ENCODE measurements at places on chromosomes 3 and 15.
A peak's percentile ranks its signal among the peaks of the same experiment; 100 is the strongest.

DNA sequence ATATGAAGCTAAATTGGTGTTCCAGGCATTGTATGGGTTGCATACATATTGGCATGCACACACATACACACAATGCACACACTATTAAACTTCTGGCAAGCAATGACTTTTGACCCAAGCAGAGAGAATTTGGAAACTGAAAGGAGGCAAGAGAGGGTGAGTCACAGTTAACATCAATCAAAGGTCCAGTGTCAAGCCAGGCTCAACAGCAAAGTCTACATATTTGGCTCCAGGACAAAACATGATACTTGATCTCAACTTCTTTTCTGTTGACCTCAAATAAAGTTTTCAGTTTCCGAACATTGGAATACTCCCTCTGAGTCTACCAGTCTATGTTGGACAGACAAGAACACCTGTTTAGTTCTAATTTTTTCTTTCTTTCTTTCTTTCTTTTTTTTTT is 28.3 kb downstream of the IL12A start:
- DNase-seq: no peak

- DNase-seq: no peak
Measured at GRCh38 chr15:89837134-89837829, 22.6 kb upstream of the ANPEP start.

GRCh38 chr3:114408736-114409670 is 115.2 kb downstream of the TIGIT start:
- DNase-seq: no peak

DNA sequence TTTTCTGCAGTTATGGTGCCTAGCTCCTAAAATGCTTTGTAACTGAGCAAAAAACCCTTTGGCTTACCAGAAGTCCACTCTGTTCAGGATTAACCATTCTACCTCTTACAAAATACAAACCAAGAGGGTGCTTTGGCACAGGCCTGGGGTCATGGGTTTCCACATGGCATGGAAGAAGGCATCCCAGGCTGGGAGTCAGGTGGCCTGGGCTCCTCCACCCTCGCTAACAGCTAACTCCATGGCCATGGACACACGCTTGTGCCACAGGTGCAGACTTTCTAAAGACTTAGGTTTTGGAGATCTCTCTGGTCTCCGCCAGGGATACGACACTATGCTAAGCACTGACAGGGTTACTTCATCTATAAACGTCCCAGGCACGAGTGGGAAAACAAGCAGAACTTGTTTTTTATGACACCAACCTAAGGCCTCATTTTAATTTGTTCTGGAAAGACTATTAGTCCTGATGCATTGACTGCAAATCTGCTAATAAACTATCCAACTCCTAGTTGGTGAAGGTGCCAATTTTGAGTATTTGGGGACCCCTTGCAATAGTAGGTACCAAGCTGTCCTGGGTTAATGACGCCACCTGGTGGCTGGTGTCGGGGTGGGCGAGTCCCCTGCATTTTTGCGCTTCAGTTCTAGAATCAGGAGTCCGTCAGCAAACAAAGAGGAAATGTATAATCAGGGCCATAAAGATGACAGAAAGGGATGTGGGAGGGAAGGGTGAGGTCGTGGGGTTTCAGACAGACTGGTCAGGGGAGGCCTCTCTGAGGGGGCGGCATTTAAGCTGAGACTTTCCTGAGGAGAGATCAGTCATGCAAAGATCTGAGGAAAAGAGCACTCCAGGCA is 10.3 kb upstream of the ALDH1A3 start:
- DNase-seq: no peak

DNA sequence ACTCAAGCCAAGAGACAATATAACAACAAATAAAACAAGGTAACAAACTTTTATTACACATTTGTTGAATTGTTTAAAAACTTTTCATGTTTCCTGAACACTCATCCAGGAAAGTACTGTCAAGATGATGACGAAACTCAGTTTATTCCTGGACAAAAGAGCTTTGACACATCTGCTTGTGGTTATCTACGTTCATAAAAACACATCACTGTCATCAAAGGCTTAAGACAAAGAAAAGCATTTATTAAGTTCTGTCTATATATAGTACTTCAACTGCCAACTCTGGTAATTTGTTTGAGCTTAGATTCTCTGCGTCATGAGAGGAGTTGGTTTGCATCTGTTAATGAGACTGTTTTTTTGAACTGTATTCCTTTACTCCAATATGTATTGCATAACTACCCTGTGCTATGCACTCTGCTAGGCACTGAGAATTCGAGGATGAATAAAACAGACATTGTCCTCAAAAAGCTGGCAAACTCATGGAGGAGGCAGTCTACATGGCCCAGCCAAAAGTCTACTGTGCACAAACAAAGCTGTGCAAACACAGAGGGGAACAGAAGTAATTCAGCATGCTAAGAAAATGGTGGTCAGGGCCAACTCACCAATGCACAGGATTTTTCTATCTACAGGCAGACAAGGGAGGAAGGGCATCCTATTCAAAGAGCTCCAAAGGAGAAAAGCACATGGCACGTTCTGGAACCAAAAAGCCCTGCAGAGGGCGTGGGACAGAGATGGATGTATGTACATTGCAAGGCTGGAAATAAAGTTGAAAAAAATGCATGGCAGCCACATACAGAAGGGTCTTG is 21.5 kb downstream of the PLD1 start:
- no peak for DNase-seq

DNA sequence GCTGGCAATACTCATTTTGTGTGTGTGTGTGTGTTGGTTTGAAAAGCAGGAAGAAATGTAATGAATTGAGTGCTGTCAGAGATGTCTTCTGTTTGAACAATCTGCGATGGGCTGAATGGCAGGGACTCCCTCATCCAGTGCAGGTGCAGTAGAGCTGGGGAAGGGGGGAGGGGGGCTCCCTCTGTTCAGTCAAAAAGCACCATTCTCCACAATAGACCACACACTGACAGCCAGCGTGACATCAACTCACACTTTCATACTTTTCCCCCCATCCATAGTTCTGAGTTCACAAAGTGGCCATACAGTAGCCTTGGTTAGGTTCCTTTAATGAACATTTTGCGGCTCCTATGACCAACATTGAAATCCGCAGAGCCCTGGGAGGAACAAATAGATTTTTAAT is 10.4 kb downstream of the SOX2 start:
- DNase-seq: peak; percentile 64

DNA sequence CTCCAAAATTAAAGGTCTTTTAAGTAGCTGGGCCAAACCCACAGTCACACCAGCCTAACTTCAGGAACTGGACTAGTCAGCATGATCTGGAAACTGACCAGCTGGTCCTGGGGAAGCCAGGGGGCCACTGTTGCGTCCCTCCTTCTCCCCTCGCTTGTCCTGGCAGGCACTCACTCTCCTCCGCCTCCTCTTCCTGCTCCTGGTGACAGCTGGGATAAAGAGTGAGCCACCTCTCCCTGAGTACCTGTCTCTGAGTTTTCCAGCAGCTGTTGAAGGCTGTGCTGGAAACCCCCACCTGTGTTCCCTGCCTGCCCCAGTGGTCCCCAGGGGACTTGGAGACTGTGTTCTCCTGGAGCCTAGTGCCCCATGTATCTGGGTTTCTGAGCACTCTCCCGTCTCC is 56.0 kb downstream of the FGD5 start:
- DNase-seq: no peak

DNA sequence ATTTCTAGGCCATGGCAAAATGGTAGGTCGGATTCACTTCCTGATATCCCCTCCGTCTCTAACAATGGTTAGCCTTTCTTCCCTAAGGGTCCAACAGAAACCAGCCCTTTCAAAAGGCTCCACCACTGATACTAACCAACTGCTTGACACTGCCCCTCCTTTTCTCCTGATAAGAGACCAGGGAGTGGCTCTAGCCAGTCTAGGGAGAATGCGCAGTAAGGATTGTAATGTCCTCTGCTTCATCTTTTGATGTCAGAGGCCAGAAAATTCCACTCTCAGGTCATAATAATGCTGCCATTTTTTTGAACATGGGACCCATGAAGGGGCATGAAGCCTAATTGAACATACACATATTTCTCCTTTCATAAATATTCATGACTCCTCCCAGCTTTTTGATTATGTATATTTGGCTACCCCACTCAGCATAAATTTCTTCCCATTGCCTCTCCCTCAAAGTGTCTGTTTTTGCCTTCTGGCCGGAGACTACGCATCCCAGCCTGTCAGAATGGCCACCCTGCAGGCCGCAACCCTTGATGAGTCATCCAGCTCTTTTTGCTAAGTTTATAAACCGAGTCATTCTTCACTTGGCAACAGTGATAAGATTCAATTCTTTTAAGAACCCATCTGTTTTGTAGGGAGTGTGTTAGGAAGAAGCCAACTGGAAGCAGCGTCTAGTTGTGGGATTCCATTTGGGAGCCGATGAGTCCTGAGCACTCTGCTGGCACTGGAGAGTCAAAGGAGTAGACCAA is 189.0 kb upstream of the MCTP2 start:
- no peak for DNase-seq

GRCh38 chr15:100250176-100250800 is 91.5 kb downstream of the ADAMTS17 start:
- DNase-seq: no peak

DNA sequence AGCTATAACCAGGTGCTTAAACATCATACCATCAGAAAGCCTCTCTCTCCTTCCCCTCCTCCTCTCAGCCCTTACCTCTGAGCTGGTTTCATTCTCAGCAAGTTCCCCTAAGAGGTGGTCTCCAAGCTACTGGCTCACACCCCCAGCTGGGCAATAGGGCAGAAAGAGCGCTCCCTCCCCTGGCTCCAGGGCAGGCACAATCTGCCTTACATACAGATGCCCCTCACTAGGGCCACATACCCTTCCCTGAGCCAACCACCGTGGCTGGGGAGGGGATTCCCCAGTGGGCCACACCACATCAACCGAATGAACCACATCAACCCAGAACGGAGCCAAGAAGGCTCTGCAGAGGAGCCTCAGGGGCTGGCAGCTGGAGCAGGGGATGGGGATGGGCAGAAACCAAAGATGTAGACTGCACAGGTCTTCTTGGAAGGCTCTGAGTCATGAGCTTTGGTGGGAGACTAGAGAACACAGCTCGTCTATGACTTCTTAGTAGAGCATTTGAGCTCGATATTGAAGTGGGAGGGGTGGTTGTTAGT is 4.6 kb upstream of the FBLN2 start:
- DNase-seq: no peak

- no peak for DNase-seq
Measured at GRCh38 chr15:36784098-36784670, 204.8 kb downstream of the CDIN1 start.

DNA sequence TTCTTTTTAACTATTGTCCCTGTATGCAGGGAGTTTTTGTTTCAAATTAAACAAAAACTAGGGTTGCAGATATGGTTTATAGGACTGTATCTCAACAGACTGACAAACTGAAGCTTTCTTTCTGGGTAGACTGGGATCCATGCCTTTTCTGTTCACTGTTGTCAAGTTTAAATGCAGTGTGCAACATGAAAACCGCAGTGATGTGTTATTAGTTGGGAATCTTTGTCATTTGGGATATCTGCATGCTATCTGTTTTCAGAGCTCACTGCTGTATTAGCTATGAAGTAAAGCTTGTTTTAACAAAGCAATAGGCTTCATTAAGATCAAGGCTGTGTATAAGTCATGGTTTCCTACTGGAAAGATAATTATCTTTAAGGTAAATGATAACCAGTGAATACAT is 21.4 kb upstream of the MCF2L2 start:
- no peak for DNase-seq

- no peak for DNase-seq
Measured at GRCh38 chr15:74303741-74304309, 63.6 kb downstream of the CYP11A1 start.

DNA sequence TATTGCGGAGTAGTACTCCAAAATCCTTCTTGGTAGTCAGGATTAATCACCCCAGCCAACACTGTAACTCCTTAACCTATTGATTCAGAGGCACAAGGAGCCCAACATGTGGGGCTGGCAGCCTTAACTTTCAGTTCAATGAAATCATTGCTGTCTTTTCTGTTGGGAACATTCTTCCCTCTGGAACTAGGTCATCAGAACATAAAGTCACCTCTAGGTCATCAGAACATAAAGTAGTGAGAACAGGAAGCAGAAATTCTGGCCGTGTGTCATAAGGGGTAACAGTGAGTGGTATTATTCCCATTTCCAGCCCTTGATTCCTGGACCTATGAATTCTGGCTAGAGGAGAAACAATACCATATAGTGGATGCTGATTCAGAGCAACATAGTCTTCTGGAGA is 71.5 kb upstream of the TNIK start:
- no peak for DNase-seq

DNA sequence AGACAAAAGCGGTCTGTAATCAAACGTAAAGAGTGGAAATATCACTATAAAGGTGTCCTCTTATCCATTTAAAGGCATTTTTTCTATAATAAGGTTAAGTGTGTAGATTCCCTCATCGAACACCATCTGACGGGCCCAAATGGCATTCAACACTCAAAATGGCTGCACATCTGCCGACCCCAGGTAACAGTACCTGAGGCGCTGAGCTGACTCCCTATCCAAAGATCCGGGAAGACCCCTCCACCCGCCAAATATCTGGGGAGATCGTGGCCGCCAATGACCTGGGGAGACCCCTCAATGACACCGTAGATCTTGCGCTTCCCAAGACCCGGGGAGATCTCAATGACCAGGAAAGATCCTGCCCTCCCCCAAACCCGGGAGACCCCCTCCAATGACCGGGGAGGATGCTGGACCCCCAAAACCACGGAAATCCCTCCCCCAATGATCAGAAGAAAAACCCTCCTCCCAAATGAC is 476 bp downstream of the IP6K2 start:
- DNase-seq: no peak

DNA sequence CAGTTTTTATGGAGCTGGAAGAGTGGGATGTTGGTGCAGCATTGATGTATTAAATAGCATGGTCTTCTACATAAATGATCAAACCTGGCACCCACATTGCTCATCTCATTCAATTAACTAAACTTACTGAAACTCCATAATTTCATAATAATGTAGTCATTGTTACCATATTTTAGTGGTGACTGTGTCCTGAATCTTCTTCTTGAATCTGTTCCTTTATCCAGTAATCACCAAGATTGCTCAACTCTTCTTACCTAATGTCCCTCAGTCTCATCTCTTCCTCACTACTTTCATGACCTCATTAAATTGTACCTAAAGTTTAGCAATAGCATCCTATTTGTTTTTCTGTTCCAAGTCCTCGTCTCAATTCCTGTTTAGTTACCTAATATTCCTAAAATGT is 69.8 kb downstream of the FGF7 start:
- no peak for DNase-seq

- no peak for DNase-seq
Measured at GRCh38 chr3:52831500-52832301, 1.2 kb upstream of the ITIH4 start.

DNA sequence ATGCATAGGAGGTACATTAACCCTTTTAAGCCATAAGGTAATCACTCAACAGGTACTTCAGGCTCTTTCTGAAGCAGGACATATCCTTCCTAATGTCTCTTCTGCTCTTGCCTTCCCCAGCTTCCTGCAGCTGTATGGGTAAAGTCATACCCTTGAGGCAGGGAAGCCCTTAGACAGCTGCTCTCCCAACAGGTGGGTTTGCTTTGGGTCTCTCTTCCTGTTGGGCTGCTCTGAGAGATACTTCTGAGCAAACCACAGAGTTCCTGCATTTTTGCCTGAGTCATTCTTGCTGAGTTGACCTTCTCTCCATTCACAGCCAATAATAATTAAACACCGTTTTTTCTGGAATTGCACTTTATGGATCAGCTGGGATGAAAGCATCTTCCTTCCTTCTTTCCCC is 2.0 kb upstream of the TRAT1 start:
- no peak for DNase-seq

- no peak for DNase-seq
Measured at GRCh38 chr15:48109856-48110531, 10.8 kb upstream of the SLC24A5 start.

GRCh38 chr15:96327155-96327741 is 3.3 kb upstream of the NR2F2 start:
- no peak for DNase-seq
